Occipital lobe (tissue), 3 donors: ENCODE measurements at places on chromosomes 6 and 20.

DNA sequence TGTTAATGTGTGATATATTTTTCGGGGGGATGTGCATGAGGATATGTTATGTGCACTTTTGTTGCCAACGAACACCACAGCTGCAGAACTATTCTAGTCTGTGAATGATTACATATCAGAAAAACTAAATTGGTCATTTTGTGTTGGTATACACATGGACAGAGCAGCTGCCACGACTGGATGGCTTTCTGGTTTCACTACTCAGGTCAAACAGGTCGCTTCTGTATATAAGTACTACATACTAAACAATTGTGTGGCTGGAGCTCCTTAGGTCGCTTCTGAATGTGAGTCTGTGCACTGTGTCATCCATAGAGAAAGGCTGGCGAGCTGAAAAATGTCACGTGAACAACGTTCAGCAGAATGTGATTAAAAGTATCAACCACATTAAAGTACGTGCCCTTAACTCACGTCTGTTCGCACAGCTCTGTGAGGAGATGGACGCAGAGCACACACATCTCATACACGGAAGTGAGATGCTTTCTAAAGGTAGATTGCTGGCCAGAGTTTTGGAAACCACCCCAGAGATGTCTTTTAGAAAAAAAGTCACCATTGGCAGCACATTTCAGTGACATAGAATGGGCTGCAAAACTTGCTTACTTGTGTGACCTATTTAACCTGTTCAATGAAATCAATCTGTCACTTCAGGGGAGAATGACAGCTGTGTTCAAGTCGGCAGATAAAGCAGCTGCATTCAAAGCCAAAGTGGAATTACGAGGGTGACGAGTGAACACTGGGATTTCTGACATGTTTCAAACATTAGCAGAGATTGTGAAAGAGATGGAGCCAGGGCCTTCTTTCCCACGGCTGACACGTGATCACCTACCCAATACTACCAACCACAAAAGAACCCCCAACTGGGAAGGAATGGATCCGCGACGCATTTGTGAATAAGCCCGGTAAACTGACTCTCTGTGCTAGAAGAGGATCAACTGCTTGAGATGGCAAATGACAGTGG is 176.6 kb downstream of the PDE10A start:
- DNase-seq = no peak

- DNase-seq = no peak
Observed at GRCh38 chr6:159633196-159633595, 59.8 kb downstream of the SOD2 start.

DNA sequence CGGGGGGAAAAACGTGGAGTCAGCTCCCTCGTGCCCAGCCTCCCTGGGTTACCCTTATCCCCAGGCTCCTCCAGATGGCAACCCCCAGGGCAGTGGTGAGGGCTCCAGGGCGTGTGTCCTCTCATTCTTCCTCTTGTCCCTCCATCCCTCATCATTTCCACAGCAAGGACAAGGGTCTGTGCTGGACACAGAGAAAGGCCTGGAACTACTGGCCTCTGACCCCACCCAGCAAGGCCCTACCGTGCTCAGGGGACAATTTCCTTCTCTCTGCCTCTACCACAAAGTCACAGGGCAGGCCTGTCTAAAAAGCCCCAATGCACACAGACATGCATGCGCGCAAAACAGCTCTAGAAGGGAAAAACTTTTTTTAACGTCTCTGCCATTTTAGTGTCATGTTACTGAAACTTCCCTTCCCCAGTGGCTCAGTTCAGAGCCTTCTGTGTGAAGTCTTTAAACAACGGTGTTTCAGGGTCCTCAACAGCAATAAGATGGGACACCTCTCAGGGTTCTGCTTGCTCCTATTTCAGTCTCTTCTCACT is 1.1 kb upstream of the SLC35B2 start:
- no peak for DNase-seq

DNA sequence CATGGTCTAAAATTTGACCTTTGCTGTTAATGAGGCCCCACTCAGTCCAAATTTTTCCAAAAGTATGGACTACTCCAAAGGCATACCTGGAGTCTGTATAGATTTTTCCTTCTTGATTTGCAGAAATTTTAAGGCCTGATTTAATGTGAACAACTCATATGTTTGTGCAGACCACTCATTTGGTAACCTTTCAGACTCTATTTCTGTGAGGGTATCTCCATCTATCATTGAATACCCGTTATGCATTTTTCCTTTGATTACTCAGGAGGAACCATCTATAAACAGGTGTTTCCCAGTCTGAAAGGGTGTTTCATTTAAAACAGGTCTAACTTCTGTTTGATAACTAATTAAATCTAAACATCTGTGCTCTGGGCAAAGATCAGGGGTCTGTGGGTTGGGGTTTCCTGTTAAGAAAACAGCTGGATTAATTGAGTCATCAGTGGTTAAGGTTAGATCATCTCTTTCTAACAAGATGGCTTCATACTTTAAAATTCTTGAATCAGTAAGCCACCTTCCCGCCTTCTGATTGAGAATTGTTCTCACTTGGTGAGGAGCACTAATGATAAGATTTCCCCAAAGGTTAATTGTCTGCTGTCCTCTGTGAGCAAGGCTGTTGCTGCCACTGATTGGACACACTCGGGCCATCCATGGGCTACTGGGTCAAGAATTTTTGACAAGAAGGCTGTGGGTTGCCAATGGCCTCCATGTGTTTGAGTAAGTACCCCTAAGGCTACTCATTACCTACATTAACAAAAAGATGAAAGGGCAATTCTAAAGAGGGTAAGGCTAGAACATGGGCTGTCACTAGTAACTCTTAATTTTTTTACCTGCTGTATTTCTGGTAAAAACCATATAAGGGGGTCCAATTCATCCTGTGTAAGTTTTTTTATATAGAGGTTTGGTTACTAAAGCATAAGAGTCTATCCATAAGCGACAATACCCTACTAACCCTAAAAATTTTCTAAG is 24.1 kb downstream of the HLA-B start:
- DNase-seq = no peak

GRCh38 chr20:32040142-32040953 is 11.7 kb upstream of the HCK start:
- no peak for DNase-seq

GRCh38 chr6:73579851-73580246 is 59.0 kb upstream of the EEF1A1 start:
- no peak for DNase-seq

DNA sequence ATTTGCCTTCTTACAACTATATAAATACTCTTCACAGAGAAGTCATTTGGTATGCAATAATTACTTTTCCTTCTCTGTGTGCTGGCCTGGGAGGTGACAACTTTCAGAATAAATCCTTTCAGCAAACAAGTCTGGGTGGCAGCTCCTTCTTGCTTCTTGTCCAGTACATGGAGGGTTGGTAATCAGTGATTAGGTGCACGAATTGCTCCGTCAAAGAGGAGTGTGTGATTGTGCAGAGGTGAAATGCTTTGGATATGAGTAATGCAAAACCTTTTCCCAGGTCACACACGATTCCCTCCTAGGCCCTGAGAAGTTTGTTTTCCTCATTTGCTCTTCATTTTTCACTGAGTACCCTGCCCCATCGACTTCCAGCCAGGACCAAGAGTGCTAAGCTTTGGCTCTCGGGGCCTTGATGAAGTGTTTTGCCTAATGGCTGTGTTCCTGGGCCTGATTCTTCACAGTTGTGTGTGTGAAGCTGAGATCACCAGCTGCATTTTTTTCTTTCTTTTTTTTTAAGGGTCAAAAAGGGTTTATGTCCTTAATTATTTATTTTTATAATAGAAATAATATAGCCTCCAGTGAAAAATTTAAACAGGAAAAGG is 216.5 kb downstream of the ZMYND8 start:
- no peak for DNase-seq

GRCh38 chr6:89122625-89123024 is 4.8 kb upstream of the SRSF12 start:
- DNase-seq = no peak

GRCh38 chr20:61766921-61767610 is 298.6 kb downstream of the TAF4 start:
- no peak for DNase-seq

- DNase-seq = peak; percentile 44
Observed at GRCh38 chr6:110609101-110609500, 132.7 kb upstream of the SLC22A16 start.
